Stimulated activated CD8-positive, alpha-beta memory T cell treated with anti-CD3 and anti-CD28 coated beads, Interleukin-15, amount 100 ng/mL, for 24 hours (primary cell): ENCODE measurements at places on chromosomes 11 and 22.

GRCh38 chr11:124441519-124441918, 4.0 kb downstream of the OR8B8 start:
- no peak for DNase-seq

DNA sequence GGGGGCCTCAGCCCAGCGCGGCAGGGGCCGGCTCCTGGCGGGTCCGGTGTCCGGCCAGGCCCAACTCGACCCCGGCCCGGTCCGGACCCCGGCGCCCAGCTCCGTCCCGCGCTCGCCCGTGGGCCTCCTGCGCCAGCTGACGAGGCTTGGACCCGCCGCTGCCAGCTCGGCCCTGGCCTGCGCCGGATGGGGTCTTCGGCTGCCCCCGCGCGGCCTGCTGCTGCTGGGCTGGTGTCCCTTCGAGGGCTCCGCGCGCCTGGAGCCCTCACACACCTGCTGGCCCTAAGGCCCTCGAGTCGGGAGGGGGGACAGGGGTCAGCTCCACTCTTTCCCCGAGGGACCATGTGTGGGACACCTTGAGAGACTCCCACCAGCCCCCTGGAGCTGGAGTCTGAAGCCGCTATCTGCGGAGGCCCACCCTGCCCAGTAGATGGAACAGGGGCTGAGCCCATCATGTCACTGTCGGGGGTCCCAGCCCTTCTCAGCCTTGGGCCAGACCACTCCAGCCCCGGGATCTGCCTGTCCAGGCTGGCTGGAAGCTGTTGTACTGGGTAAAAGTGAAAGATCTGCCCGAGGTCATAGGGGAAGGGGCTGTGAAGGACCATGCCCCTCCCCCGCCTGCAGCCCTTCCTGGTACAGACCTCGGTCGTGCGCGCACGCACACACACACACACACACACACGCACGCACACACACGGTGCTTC, 768 bp upstream of the CDKN1C start:
- DNase-seq = no peak

DNA sequence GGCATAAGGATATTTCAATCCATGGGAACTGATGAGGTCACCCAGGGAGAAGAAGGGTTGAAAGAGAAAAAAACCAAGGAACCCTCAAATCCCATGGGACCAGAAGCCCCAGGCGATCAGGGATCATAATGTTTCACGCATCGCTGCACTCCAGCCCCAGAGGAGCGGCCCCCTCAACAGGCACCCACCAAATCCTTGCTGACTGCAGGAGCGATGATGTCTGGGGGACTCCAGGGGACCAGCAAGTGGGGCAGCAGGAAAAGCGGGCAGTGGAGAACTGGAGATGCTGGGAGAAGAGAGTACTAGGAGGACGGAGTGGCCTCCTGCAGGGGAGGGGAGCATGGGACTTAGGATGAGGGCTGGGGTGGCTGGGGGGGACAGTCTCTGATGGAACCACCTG, 47.7 kb upstream of the LINC01488 start:
- DNase-seq = no peak

GRCh38 chr11:97414801-97415200, 1025.0 kb downstream of the JRKL start:
- DNase-seq = no peak

DNA sequence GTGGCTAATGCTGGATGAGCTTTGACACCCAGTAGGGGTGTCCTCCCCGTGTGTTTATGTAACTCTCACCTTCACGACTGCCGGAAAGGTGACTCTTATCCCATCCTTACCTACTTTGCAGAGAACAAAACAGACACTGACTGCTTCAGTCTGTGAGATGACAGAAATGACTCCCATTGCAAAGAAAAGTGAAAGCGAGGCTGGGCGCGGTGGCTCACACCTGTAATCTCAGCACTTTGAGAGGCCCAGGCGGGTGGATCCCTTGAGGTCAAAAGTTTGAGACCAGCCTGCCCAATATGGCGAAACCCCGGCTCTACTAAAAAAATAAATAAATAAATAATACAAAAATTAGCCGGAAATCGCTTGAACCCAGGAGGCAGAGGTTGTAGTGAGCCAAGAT, 106.4 kb upstream of the ANO1 start:
- DNase-seq = no peak

GRCh38 chr11:35109041-35109440, 29.9 kb upstream of the CD44 start:
- DNase-seq = no peak

- no peak for DNase-seq
Measured at GRCh38 chr11:67638535-67639437, 777 bp downstream of the TBX10 start.

- DNase-seq = no peak
Measured at GRCh38 chr22:17944256-17944655, 80.1 kb downstream of the MICAL3 start.

DNA sequence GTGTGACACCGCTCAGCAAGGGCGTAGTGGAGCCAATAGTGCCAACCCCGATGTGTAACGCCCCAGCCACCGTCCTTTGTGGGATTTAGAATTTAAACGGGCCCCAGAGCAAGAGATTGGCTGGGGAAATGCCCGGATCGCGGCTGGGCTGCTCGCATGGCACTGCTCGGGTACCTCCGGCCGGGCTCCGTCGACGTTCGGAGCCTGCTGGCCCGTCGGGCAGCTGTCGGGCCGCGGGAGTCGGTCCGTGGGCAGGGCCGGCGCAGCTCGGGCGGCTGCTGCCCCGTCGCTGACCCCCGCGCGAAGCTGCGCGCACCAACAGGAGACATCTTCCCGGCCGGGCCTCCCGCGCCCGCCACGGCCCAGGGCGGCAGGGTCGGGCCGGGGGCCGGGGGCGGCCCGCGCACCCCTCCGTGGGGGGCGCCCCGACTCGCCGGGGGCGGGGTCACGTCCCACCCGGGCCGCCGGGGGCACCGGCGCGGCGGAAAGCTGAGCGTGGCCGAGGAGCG, 1.3 kb upstream of the KDM2A start:
- peak; percentile 17 for DNase-seq

GRCh38 chr22:49853981-49854831, 562 bp downstream of the ZBED4 start:
- no peak for DNase-seq

DNA sequence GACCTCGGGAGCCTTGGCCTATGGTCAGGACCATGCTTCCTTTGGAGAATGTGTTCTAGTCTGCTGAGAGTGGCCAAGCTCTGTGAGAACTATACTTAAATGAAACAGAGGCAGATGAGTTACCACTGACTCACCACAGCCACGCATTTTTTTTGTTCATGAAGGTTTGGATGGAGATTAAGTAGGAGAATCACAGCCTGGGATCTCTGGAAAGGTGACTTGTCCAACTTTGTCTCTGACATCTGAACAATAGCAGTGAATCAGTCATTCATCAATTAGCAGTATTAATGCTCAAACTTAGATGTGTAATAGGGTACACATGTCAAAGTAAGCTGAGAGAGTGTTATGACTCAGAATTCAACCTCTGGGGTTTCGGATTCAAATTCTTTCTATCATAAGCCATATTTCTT, 100.7 kb upstream of the ANO3 start:
- no peak for DNase-seq

DNA sequence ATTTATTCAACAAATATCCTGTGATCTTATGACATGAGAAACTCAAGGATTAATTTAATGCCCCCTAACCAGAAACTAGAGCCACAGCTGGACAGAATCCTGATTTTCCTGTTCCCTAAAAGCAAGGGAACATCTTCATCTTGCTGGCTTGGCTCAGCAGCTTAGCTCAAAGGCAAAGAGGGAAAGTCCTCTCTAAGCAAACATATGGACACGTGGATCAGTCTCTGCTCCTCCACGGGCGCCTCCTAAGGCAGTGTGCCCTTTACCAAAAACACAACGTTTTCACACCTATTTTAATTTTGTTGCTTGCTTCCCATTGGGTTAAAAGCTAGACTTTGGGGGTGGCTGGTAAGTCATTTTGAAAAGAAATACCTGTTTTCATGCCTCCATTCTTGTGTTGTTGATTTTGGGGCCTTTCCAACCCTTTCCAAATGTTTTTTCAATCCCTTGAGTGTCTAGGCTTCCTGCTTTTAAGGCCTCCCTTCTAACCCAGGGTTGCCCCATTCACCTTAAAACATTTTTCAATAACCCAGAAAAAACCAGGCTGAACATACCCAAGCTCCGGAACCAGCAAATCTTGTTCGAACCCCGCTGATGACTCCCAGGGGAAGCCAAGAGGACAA, 15.5 kb downstream of the SLC1A2 start:
- DNase-seq = no peak

- no peak for DNase-seq
Measured at GRCh38 chr11:115693002-115693401, 188.8 kb upstream of the CADM1 start.

GRCh38 chr22:17773606-17774205, 563 bp downstream of the BID start:
- DNase-seq = no peak
